HTR-8/SVneo (cell line): ENCODE measurements at places on chromosomes 6 and 20.
A peak's percentile ranks its signal among the peaks of the same experiment; 100 is the strongest.

DNA sequence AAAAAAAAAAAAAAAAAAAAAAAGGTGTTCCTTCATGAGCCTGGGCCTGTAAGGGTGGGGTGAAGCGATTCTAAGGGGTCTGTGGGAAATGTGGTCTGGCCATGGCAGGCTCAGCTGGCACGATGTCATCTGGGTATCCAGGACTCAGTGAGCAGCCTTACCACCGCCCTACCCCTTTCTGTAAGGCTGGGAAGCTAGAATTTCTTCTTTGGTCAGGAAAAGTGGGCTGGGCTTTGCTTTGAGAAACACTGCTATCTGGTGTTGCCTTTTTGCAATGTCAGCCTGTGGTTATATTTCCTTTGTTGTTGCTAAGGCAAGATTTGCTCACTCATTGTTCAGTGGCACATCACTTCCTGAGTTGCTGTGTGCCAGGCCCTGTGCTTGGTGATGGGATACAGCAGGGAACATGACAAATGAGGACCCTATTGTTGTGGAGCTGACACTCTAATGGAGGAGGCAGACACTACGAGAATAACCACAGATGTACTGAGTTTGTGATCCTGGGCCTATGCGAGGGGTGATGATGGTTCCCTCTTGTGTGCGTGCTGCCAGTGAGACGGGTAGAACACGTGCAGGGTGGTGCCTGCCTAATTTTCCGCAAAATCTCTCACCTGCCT lies 45.9 kb upstream of the ZNFX1 start:
- DNase-seq: peak; percentile 91

GRCh38 chr6:51289041-51289440 lies 470.4 kb downstream of the TFAP2B start:
- DNase-seq: no peak

GRCh38 chr6:166771701-166772100 lies 144.7 kb upstream of the RPS6KA2 start:
- no peak for DNase-seq

DNA sequence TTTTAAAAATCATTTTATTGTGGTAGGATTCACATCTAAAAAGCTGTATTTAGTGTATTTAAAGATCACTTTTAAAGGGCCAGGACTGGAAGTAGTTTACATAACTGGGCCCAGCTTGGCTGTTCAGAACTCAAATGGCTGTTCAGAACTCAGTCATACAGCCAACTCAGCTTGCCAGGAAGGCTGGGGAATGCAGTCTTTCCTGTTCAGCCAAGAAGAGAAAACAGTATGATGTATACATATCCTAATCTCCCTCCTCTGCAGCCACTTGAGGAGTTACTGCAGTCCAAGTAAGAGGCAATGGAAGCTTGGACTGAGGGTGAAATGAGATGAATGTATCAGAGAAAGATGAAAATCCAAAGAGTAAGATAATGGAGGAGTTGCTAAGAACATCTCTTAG lies 24.6 kb downstream of the DSTN start:
- DNase-seq: no peak

- no peak for DNase-seq
These were observed 258.4 kb downstream of the CD83 start for GRCh38 chr6:14375930-14376329.

DNA sequence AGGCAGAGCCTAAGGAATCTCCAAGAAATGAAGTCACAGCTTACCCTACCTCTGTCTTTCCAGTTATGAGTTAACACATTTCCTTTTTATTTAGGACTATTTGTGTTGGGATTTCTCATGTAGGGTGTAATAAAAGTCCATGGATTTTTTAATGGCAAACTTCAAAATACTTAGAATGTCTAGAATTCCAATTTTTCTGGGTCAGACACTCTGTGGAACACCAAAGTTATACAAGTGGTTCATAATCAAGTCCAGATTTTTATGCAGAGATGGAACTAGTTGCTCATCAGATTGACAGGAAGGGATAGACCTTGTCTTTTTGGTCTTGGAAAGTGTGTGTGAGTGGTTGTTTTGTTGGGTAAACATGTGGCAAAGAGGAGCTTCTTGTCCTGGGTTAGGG lies 303.5 kb upstream of the RNF24 start:
- no peak for DNase-seq

DNA sequence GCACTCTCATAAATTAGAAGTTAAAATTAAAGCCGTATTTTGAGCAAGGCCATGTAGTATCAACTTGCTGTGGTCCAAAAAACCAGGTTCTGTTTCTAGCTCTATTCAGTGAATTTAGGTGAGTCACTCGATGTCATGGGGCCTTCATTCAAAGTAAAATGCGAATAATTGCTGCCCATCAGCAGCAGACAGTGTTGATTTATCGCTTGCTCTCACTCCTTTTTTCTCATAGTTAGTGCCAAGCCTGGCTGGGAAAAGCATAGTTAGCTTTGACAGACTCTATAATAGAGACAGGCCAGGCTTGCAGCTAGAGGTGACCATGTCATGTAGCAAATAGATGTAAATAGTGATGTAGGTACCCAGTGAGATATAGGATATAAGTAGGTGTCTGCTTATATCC lies 136.0 kb downstream of the EDN1 start:
- no peak for DNase-seq

- DNase-seq: no peak
These were observed 14.2 kb downstream of the RBM38 start for GRCh38 chr20:57405236-57406016.

DNA sequence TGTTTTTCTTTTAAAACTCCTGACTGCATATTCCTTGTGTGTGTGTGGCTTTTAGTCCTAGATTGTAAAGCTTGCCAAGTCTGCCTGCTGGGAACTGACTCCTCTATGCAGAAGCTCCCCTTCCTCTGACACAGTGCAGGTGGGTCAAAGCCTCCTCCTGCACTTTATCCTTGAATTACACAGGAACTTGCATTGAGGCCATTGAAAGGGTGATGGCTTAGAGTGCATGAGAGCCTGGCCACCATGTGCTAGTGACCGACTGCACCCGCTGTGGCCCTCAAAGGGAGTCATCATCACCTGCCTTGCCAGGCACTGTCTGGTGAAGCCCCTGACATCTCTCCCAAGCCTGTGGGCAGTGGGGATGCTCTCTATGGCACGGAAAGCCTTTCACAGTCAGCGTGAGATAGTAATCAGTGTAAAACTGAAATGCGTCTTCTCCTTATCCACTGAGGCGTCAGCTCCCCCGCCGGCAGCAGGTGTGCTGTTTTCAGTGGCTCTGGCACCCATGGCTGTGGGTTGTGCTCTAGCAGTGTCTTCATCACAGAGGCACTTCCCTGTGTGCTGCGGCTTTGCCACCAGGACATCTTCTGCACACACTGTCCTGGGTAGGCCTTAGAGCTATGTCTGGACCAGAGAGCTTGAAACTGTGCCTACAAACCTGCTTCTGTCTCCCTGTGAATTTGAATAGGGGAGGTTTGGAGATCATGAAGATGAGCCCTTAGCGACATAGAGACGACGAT lies 87.9 kb downstream of the THBS2 start:
- DNase-seq: no peak

DNA sequence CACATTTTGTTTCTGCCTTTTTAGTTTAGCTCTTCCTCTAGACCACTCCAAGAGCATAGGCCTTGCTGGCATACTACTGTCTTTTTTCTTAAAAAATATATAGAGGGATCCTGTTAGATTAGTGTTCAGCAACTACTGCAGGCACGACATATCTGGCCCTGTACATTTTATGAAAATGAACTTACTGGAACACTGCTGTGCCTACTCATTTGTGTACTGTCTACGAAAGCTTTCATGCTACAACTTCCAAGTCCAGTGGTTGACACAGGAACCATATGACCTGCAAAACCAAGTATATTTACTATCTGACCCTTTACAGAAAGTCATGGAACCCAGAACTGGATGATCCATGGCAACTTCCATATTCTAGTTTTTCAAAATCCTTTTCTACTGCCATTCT lies 66.6 kb upstream of the SPTLC3 start:
- no peak for DNase-seq

DNA sequence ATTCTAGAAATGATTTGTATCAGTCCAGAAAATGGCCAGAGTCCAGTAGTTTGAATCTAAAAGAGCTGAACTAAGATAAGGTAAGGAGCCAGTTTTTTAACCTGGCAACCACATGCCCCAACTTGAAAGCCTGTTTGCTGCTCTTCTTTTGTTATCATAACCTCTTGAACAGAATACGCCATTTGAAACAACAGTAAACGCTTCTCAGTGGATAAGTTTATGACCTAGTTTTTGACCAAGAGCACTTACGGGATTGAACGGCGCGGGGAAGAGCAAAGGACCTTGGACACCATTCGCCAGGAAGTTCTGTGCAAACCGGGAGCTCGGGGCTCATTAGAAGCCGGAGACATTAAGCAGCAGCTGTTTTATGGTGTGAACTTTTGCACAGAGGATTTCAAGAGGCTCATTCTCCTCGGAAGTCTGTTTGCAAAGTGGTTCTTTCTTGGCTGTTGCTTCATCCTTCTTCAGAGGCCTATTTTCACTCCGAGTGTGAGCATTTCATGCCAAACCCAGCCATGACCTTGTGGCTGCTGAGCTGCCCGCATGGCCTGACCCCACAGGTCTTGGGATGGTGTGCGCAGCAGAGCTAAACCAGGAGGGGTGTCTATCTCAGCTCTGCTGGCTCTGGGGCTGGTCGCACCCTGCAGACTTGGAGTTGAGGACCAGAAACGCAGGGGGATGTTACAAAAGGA lies 215.1 kb downstream of the SOX4 start:
- DNase-seq: no peak

DNA sequence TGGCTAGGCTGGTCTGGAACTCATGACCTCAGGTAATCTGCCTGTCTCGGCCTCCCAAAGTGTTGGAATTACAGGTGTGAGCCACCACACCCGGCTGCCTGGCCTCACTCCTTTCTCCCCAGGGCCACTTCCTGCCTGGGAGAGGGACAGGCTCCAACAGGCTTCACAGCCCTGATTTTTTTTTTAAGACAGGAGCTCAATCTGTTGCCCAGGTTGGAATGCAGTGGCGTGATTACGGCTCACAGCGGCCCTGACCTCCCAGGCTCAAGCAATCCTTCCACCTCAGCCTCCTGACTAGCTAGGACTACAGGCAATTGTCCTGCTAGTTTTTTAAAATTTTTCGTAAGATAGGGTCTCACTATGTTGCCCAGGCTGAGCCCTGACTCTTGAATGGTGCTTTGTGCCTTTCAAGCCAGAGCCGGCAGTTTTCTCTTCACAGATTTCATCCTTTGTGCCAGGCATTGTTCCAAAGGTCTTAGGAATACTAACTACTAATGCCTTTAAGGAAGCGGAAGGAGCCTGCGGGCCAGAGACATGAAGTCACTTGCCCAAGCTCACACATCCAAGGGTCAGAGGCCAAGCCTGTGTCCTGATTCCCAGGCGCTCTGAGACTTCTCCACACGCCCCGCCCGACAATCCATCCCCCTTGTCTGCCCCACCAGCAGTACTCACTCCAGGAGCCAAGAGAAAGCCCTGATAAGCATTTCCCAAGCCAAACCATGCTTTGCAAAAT lies 19.2 kb downstream of the CAPN11 start:
- no peak for DNase-seq

DNA sequence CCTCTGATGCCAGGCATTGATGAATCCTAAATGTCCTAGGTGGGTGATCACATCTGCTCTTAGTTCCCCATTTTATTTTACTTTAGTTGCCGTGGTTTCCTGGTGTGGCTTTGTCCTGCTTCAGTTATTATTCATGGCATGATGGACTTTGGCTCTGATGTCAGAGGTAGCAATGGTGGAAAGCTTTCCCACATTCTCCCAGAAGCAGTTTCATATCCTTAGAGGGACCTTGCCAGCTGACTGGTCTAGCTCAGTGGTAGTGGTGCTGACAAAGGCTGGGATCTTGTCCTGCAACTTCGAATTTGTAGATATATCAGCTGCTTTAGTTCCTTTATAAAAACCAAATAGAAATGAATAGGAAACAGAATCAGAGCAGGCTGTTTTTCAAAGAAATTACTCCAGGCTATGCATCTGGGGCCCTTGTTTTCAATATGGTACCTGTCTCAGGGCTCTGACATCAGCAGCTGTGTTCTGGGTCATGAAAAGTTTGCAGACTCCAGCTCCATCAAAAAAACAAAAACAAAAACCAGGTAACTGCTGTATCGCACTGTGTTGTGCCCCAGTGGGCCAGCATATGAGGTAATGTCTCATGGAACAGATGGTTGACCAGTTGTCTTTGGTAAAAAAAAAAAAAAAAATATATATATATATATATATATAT lies 133.7 kb downstream of the PLCB4 start:
- DNase-seq: no peak

GRCh38 chr6:105886066-105886813 lies 199.9 kb upstream of the PRDM1 start:
- DNase-seq: no peak

- no peak for DNase-seq
These were observed 887 bp upstream of the NSFL1C start for GRCh38 chr20:1467355-1468116.

DNA sequence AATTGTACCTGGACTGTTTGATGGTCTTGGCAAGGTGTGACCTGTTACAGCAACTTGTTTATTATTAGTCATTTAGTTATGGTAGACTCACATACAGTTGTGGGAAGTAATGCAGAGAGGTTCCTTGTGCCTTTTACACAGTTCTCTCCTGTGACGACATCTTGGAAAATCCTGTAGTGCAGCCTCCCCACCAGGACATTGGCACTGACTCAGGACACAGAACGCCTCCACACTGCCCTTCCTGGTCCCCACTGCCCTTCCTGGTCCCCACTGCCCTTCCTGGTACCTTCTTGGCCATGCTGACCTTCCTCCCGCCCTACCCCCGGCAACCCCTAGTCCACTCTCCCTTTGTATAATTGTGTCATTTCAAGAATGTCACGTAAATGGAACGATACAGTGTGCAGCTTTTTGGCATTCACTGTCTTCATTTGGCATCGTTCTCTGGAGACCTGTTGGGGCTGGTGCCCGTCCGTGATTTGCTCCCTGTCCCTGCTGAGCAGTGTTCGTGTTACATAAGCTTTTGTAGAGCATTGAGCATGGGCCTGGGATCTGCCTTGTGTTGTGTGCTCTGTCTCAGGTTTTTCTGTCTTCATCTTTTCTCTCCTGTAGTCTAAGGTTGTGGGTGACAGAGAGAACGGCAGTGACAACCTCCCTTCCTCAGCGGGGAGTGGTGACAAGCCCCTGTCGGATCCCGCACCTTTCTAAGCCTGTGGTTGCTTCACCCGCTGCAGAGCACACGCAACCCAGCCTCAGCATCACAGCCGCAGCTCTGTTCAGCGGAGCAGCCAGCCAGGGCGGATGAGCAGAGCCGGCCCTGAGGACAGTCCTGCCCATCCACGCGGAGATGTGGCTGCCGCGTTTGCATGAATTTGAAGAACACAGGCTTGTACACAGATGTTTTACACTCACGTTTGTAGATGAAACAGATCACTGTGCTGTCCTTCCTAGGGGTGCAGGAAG lies 5.4 kb upstream of the DNAJC5 start:
- DNase-seq: no peak

GRCh38 chr20:22438926-22439325 lies 145.4 kb downstream of the FOXA2 start:
- no peak for DNase-seq

GRCh38 chr6:106666282-106667021 lies 37.1 kb downstream of the QRSL1 start:
- no peak for DNase-seq

- no peak for DNase-seq
These were observed 91.8 kb downstream of the CAP2 start for GRCh38 chr6:17485181-17485580.
